ENCODE measurements at places on chromosomes 16 and 17.

DNA sequence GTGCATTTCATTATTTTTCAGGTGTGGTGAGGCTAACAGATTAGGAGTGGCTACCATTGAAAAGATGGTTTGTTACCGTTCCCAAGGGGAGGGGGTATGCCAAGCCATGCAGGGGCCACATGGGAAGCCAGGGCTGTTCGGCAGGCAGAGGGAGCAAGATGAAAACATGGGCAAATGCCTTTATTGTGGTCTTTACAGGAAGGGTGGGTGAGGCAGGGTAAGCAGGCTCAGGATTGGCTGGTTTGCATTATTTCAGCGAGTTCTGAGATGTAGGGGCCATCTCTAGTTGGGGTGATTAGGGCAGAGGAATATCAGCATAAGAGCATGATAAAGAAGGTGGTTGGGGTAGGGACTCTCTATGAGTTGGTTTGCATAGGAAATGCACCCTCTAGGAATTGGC, 117.6 kb downstream of the CCT6B start:
- DNase-seq = no peak

- DNase-seq = no peak
Measured at GRCh38 chr17:81392909-81393654, 2.2 kb upstream of the BAHCC1 start.

GRCh38 chr17:72646176-72646575, 446.3 kb downstream of the SLC39A11 start:
- peak; percentile 41 for DNase-seq

- no peak for DNase-seq
Measured at GRCh38 chr16:8253718-8254117, 336.6 kb downstream of the TMEM114 start.

DNA sequence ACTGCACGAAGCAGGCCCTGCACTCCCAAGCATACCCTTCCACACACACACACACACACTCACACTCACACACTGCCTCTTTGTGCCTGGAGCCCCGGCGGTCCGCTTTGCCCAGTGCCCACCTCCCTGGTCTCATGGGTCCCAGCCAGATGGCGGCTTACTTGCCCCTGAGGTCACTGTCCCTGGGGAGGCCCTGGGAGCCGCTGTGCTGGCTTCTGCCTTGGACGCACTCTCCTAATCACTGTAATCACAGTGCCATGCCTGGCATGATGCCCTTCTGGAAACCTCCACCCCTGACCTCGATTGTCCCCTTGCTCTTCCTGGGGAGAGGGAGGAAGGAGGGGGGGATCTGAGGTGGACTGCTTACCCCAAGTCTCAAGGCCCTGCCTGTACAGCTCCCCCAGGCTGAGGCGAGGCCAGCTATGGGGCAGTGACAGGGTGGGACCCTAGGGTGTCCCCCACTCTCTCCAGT, 36.0 kb downstream of the ARHGAP23 start:
- DNase-seq = peak; percentile 83

DNA sequence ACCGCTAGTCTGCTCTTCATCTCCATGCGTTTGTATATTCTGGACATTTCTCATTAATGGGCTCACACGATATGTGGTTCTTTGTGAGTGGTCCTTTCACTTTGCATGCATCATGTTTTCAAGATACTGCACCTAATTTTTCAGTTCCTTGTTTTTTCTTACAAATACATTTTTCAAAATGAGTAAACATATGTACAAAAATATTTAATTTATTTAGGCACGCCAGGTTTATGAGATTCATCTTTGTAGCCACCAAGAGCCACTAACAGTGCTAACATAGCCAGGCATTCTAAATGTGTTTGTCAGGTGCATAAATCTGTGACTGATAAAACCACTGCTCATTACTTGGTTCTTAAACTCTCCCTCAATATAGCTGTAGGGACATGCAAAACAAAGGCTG, 375.3 kb downstream of the WWOX start:
- no peak for DNase-seq

GRCh38 chr16:48231727-48232492, 12.2 kb upstream of the LONP2 start:
- DNase-seq = no peak

GRCh38 chr16:23728112-23728477, 15.1 kb upstream of the ERN2 start:
- DNase-seq = no peak

- DNase-seq = no peak
Measured at GRCh38 chr17:55816532-55817396, 65.9 kb downstream of the PCTP start.

GRCh38 chr16:69820926-69821541, 58.9 kb downstream of the WWP2 start:
- DNase-seq = no peak

- DNase-seq = no peak
Measured at GRCh38 chr17:50187751-50188530, 13.5 kb downstream of the COL1A1 start.

- DNase-seq = no peak
Measured at GRCh38 chr17:50093807-50094206, 1.3 kb upstream of the PDK2 start.

DNA sequence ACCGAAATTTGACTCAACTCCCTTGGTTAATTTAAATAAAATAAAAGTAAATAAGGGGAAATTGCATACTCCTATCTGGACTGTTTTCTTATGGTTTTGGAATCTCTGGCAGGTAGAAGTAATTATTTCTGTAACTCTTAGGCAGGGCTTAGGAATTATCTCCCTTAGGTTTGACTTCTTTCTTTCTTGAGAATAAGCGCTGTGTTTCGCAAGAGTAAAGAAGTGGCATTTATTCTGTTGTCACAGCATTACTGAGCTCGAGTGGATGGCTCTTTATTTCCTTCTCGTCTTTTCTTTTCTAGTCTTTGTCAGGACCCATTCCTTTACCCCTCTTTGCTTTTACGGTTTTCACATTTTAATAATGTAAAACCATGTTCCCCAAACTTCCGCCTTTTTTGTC, 633.2 kb downstream of the WWOX start:
- DNase-seq = no peak

GRCh38 chr17:82449131-82449882, 1.2 kb downstream of the CYBC1 start:
- DNase-seq = no peak

- no peak for DNase-seq
Measured at GRCh38 chr16:59259950-59260319, 525.8 kb upstream of the GOT2 start.

DNA sequence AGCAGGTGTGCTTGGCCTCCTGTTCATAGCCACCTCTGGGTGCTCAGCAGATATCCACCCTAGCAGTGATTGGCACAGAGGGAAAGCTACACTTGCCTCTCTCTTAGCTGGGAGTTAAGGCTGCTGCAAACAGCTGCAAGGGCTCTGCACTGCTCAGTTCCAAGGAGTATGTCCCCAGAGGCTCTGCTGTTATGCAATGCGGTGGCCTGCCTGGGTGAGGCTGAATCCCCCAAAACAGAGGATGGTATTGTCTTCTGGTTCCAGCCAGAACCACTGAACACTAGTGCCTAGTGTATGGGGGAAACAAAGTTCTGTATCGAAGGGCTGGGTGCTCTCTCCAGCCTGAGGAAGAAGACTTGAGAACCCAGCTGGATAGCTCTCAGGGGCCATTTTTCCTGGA, 16.8 kb downstream of the TMEM94 start:
- no peak for DNase-seq

- no peak for DNase-seq
Measured at GRCh38 chr17:57779706-57780105, 34.6 kb upstream of the CCDC182 start.

GRCh38 chr16:66651474-66651765, 45.1 kb downstream of the CMTM4 start:
- DNase-seq = no peak

- DNase-seq = peak; percentile 88
Measured at GRCh38 chr16:11136600-11136999, 119.4 kb downstream of the SOCS1 start.

DNA sequence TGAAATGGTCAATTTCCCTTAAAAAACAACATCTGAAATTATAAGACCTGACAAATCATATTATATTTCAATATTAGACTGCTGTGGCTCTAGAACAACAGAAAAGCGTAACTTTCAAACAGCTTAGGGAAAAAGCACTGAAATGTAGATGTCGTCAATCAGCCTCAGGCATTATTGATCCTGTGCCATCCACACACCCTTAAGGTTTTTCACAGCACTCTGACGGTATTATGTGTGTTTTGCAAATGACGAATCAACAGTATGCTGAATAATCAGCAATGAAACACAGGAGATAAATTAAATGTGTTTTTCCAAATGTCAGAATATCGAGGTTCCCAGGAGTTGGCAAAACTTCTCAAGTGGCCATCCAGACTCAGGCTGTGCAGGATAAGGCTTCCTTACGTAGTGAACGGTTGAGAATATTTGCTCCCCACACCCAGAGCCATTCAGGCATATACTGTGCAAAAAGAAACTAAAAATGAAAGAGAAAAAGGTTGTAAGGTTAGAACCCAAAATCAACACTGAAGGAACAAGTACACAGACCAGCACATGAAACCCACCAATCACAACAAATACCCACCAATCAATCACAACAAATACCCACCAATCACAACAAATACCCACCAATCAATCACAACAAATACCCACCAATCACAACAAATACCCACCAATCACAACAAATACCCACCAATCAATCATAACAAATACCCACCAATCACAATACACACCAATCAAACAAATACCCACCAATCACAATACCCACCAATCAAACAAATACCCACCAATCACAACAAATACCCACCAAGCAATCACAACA, 7.7 kb upstream of the MBTPS1 start:
- no peak for DNase-seq

GRCh38 chr17:65005858-65006257, 50.7 kb downstream of the GNA13 start:
- no peak for DNase-seq

- no peak for DNase-seq
Measured at GRCh38 chr16:83779886-83780285, 27.9 kb upstream of the HSBP1 start.

GRCh38 chr17:2847381-2848333, 51.4 kb downstream of the RAP1GAP2 start:
- DNase-seq = no peak

- DNase-seq = peak; percentile 55
Measured at GRCh38 chr17:34764716-34765115, 185.3 kb downstream of the TMEM132E start.

- DNase-seq = no peak
Measured at GRCh38 chr17:42409523-42410318, 13.3 kb downstream of the CAVIN1 start.

DNA sequence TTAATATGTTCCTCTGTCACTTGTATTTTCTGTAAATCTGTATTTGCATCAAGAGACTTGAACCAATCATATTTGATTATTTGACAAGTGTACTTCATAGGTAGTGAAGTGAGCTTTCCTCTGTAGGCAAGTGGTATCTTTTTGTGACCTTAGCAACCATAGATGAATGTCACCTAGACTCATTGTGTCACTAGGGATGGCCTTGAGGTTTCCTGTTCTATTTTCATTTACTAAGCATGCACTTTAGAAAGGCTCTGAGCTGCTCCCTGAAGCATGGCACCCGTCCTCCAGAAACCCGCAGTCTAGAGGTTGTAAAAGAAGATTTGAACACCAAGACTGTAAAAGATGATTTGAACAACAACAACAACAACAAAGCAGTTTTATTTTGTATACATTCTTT, 151.7 kb downstream of the PRKCB start:
- no peak for DNase-seq

DNA sequence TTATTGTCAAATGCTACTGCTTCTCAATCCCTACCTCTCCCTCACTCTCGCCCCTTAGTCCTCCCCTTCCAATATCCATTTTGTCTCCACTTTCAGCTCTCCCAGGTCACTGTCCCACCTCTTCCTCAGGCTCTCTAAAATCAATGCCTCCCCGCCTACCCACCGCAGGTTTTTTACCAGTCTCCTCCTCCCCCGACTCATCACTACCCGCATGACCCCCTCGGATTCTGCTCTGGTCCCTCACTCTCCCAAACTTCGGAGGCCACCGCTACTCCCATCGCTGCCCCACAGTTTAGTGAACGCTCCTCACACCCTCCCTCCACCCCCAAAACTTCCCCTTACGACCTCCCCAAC, 513 bp downstream of the CRLF3 start:
- DNase-seq = no peak

DNA sequence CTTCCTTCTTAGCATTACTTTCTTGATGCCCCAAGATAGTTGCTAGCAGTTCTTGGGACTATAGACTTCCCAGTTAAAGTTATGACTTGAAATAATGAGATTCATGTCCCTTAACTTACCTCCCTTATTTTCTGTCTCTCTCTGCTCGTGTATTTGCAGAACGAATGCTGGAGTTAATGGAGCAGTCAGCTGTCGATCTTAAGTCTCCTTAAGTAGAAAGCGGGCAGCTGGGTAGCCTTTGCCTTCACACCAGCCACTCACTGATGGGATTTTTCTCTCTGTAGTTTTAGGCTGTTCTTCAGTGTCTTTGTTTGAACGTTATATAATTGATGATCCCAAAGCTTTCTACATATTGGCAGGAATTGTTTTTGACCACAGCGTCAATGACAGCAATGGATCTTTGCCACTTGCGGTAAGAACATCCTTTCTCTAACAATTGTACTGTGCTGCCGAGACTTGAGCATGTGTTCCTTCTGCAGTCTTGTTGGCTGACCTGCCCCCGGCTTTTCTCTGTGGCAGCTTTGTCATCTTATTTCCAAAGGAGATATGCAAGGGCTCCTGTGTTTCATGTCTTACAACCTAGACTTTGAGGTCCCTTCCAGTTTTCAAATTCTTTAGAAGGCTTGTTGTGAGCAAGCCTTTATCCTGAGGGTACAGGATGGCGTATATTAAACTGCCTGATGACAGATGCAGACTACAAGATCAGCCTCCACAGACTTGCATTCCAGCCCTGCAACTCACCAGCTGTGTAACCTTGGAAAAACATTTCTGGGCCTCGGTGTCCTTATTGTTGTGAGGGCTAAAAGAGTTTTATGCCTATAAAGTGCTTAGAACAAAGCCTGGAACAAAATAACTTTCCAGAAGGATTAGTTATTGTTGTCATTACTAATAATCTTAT, 25.1 kb upstream of the ABCA3 start:
- DNase-seq = no peak

GRCh38 chr17:60142872-60143499, 6.8 kb upstream of the CA4 start:
- peak; percentile 93 for DNase-seq

- no peak for DNase-seq
Measured at GRCh38 chr16:89060207-89060794, 33.4 kb upstream of the ACSF3 start.

DNA sequence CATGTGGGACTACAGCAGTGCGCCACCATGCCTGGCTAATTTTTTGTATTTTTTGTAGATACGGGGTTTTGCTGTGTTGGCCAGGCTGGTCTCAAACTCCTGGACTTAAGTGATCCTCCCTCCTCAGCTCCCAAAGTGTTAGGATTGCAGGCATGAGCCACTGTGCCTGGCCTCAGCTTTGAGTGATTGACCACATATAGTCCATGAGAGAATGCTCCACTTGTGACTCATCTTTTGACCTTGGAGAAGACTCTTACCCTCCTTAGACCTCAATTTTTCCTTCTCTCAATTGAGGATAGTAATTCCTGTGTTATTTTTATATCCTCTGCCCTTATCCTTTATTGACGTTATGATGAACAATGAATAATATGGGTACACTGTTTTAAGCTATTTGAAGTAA, 30.9 kb upstream of the DUSP14 start:
- DNase-seq = no peak

Measured in cardiac septum (tissue), 1 donor.